ENCODE measurements at places on chromosomes 2 and 18.

- no peak for DNase-seq
Measured at GRCh38 chr2:30758191-30758651, 49.0 kb downstream of the CAPN13 start.

DNA sequence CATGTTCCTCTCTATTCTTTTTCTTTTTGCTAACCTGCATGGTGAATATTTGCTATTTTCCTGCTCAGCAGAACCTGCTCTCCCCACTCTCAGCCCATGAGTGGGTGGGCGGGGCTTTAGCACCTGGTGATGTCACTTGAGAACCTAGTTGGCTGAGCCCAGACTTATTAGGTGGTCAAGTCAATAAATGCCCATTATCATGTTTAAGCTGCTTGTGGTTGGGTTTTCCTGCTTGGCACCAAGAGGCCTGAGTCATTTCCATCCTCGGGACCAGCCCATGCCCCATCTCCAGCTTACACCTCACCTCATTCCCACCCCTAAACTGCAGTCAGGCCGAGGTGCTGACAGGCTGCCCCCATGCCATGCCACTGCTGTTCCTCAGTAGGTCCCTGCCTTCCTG, 226.6 kb downstream of the ANKRD30B start:
- no peak for DNase-seq

DNA sequence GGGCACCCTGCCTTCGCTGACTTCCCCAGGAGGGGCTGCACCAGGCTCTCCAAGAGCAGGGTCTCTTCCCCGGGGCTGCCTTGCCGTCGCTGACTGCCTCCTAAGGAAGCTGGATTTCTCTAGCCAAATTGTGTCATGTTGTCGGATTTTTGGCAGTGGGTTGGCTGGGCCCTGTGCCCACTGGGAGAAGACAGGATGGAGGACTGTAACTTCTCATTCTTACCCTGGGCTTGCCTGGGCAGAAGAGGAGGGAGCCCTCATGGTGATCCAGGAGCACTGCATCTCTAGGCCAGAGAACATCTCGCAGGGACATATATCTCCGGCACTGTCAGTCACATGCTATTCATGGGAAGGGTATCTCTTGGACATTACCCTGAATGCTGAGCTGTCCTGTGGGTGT, 6.3 kb downstream of the MYO7B start:
- DNase-seq, result no peak

GRCh38 chr2:162092658-162093556, 18.9 kb upstream of the DPP4 start:
- DNase-seq, result peak; percentile 36

GRCh38 chr2:30267161-30267975, 36.0 kb downstream of the LBH start:
- DNase-seq, result no peak

GRCh38 chr18:61727241-61728193, 165.3 kb downstream of the RNF152 start:
- peak; percentile 21 for DNase-seq

GRCh38 chr2:28608500-28609424, 112.9 kb downstream of the PLB1 start:
- no peak for DNase-seq

DNA sequence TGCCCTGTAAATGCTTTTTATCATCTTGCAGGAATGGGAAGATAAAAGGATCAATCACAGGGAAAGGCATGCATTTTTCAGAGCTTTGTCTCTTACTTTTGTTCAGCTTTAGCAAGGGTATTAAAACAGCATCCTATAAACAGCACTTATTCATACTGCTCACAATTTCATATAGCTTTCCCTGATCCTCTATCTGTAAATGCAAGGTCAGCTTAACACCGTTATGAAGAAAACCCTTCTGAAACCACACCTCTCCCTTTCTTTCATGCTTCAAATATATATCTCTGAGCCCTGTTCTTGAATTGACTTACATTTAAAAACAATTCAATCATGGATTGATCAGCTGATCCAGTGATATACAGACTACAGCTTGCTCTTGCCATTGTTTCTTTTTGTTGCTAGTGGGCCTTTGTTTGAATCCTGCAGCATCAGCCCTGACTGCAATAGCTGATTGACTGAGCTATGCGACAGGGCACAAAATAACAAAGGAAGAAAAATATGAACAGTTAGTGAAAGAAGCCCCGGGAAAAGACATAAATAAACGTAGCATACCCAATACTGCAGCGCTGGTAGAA, 795.5 kb upstream of the CDH2 start:
- no peak for DNase-seq

GRCh38 chr2:149004836-149005235, 33.7 kb upstream of the LYPD6B start:
- DNase-seq, result no peak

GRCh38 chr2:229810786-229811185, 96.4 kb upstream of the DNER start:
- DNase-seq, result no peak

GRCh38 chr18:59048048-59048363, 91.7 kb upstream of the SEC11C start:
- DNase-seq, result no peak

Data from hepatic stellate cell (primary cell).